ENCODE measurements at places on chromosomes 7 and 10.

GRCh38 chr10:79344502-79345195, 2.6 kb upstream of the PPIF start:
- no peak for DNase-seq

DNA sequence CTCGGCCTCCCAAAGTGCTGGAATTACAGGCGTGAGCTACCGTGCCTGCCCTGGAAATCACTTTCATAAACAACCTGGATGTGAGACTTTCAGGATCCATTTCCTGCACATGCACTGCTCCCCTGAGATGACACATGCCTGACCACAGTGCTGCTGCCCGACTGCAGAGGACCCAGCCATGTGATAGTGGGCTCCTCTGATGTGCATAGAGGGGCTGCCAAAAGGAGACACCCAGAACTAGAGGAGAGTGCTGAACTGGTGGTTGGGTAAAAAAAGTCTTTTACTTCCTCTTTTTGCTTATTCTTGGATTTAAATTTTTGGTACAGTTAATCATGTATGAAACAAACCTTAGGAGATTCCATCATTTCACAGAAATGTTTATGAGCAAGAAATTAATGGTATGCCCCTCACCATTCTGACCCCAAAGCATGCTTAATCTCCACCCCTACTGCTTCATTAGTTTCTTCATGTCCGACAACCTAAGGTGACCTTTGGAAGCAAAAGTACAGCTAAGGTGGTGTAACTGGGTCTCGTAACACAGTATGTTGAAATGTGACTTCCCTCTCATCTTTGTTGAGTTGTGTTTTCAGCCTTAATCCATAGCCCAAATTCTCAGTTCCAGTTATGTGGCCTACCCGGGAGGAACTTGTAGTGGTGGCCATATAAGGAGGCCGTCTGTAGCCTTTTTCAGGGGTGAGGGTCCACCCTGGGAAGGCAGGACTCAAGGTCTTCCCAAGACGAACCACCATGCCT, 111.1 kb downstream of the RNF216 start:
- DNase-seq: no peak

DNA sequence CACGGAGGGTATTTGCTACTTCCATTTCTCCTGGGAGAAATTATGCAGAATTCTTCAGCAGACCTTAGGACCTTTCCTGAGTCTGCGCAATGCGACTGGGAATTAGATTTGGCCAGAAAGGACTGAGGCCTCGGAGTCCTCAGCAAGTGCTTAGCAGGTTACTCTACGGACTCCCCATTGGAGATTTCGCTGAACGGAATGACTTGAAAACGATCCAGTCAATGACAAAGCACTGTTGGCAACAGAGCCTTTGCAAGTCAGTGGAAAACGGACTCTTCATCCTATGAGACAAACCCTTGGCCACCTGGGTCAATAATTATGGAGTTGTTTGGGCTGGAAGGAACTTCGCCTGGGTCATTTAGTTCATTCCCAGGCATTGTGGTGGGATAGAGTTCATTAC, 107.4 kb downstream of the FAM204A start:
- no peak for DNase-seq

DNA sequence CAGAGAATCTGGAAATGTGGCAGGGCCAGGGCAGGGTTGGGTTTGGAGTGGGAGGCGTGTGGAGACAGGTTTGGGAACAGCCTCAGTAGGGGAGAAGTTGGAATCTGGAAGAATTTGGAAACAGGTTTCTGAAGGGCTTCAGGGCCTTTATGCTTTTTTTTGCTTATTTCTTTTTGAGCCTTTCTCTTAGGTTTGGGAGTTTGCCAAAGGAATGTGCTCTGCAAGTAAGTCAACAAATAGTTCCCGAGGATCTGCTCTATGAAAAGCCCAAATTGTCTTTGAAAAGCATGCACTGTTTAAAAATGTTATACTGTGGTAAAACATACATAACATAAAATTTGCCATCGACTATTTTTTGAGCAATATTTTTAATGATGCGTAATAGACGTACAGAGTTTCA, 86.7 kb upstream of the ADRB1 start:
- DNase-seq: no peak

DNA sequence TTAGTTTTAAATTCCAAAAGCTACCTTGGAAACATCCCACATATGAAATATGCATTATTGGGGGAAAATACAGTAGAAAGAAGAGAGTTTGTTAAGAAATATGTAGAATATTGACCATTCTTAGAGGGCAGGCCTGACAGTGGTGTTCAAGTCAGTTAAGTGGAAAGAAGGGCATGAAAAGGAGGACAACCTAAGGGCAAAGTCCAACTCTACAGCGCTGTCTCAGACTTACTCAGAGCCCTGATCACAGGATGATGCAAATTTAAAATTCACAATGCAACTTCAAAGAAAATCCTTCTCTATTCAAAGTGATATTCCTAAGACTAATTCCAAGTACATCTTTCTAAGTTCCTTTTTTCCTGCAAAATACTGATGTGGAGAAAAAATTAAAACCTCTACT, 139.1 kb upstream of the LRRTM3 start:
- no peak for DNase-seq

- no peak for DNase-seq
Measured at GRCh38 chr7:66150471-66150870, 35.8 kb downstream of the CRCP start.

GRCh38 chr10:8852546-8852945, 798.1 kb downstream of the GATA3 start:
- DNase-seq: no peak

- DNase-seq: no peak
Measured at GRCh38 chr10:13327534-13327933, 20.6 kb downstream of the SEPHS1 start.

- DNase-seq: no peak
Measured at GRCh38 chr7:119320316-119320715, 952.7 kb upstream of the KCND2 start.

DNA sequence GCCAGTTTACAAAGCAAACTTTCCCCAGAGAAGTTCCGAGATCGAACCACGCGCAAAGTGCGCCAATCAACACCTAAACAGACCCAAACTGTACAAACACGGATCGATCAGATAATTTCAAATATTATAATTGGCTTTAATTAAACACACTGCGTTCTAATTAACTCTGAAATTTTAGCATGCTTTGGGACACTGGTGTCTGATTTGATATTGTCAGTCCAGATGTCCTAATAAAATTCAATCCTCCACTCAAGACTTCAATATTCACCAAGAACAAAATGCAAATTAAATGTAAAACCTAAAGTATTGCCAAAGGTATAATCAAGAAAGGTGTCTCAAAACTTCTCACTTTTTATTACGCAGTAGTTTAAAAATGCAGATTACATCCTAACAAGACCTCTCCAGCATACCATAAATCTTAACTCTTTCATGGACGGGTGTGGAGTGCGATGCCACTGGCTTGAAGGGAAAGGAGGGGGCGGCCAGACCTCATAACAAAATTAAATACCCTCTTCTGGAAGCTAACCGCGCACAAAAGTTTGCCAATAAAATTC, 5.9 kb upstream of the EBF3 start:
- no peak for DNase-seq

- no peak for DNase-seq
Measured at GRCh38 chr10:59206204-59206720, 29.8 kb downstream of the PHYHIPL start.

GRCh38 chr7:28723336-28723735, 234.8 kb downstream of the TRIL start:
- DNase-seq: no peak

DNA sequence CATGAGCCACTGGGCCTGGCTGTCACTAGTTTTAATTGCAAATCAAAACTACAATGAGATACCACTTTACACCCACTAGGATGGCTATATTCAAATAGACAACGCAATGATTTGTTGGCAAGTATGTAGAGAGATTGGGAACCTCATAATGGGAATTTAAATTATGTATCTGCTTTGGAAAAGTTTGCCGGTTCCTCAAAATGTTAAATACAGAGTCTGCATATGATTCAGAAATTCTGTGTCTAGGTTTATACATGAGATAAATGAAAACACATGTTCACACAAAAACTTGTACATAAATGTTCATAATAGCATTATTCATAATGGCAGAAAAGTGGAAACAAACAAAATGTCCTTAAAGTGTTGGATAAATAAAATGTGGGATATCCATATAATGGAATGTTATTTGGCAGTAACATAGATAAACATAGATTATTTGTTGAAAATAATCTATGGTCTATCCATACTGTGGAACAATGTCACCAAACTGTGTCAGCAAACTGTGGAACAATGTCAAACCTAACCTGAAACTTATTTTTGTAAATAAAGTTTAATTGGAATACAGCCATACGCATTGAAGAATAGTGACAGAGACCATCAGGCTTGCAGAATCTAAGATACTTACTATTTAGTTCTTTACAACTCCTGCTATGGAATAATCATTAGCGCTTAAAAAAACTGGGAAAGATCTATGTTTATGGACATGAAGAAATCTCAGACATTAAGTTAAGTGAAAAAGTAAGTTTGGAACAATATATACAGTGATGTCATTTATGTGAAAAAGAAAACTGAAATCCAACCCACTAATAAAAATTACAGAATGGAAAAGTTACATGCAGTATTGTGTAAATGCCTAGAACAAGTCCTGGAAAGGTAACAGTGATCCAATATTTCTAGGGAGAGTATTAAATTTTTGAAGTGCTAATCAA, 70.9 kb downstream of the CCDC7 start:
- no peak for DNase-seq

DNA sequence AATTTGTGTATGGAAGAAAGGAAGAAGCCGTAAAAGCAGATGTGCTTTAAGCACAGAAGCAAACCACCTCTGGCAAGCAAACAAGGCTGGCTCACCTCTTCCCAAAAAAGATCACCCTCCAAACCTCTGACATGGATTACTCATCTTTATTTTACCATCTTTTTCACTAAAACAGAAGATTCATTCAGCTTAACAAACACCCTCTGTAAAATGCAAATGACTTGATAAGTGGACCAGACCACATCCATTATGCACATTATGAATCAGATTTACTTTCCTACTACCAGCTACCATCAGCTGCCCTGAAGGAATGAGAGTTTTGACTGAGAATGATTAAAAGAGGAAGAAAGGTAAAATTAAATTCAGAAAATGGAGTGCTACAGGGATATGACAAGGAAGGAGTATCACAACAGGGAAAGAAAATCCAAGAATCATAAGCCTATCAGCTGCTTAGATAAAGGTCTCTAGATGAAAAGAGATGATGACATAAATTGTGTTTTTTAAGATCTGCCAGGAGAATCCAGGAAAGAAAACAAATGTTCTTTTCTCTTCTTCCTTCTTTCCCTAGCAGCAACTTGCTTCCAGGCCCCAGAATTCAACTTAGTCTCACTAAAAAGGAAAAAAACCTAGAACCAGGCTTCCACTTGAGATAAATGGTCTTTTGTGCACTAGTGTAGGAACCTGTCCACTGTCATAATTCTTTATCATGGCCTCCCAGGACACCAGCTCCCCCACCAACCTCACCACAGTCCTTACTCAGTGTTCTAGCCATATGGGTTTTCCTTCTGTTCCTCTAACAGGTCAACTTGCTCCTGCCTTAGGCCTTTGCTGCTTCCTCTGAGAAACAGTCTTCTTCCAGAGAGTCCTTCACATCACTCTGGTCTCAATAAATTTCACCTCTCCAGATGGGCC, 47.4 kb downstream of the JAZF1 start:
- no peak for DNase-seq

GRCh38 chr10:89055159-89055558, 64.6 kb downstream of the FAS start:
- DNase-seq: no peak

DNA sequence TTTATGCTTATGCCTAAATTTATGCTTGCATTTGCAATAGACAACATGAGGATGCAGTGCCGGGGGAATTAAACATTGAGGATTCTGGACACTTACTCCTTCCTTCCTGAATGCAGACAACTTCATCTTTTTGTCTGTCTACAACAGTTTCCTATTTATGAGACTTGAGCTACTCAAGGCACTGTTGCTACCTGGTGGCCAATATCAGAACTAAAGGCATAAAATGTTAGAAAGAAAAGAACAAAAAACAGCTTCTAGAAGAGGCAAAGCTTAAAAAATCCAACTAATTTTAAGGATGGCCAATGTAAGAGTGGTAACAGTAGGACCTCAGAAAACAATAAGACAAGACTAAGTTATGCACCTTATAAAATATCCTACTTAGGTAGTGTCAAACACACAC, 144.5 kb upstream of the PTN start:
- no peak for DNase-seq

GRCh38 chr10:132627666-132628531, 90.3 kb downstream of the INPP5A start:
- DNase-seq: no peak

DNA sequence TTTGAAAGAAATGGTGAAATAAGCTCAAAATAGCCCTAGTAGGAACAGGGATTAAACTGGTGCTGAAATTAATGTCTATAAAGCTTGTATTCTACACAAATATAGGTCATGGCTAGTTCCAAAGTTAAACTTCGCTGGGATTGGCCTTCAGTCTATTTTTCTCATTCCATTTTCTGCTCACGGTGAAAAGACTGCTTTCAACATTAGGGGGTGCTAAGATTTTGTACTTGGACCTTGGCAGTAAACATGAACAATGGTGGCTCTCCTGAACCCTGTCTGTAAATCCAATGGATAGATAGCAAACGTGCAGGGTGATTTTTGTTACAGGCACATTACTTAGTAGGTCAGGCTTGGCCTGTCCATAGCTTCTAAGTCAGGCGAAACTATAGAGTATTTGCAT, 36.0 kb upstream of the RSU1 start:
- no peak for DNase-seq

DNA sequence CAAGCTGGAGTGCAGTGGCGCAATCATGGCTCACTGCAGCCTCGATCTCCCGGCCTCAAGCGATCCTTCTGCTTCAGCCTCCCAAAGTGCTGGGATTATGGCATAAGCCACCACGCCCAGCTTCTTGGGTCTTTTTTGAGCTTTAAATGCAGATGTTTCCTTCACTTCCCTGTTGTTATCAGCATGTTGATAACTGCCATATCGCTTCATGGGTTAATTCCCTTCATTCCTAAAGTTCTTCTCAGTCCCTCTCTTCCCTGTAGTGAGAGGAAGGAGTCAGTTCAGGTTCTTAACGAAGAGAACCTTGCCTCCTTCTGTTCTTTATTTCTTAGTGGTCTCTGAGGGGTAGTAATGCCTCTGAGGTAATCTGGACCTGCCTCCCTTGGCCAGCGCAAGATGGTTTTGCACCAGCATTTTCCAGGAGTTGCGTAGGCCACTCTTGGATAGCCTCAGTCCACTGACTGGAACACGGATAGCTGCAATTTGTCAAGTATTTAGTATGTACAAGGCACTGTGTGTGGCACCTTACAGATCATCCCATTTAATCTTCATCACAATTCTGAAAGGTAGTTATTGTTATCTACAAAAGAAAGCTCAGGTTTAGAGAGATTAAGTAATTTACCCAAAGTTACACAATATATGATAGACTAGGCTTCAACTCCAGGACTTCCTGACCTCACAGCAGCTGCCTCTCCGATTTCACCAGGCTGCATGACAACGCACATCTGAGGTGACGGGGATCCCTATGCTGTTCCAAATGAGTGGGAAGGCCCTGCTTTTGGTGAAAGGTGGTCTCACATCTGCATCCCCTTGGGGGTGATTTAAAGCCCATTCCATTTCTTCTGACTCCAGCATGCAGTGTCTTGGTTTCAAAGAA, 60.5 kb downstream of the GATA3 start:
- DNase-seq: no peak

GRCh38 chr10:17210361-17210760, 8.9 kb upstream of the TRDMT1 start:
- no peak for DNase-seq

Data from activated CD4-positive, alpha-beta T cell treated with anti-CD3 and anti-CD28 coated beads for 4 hours (primary cell).